ENCODE measurements at places on chromosomes 5 and 9.

DNA sequence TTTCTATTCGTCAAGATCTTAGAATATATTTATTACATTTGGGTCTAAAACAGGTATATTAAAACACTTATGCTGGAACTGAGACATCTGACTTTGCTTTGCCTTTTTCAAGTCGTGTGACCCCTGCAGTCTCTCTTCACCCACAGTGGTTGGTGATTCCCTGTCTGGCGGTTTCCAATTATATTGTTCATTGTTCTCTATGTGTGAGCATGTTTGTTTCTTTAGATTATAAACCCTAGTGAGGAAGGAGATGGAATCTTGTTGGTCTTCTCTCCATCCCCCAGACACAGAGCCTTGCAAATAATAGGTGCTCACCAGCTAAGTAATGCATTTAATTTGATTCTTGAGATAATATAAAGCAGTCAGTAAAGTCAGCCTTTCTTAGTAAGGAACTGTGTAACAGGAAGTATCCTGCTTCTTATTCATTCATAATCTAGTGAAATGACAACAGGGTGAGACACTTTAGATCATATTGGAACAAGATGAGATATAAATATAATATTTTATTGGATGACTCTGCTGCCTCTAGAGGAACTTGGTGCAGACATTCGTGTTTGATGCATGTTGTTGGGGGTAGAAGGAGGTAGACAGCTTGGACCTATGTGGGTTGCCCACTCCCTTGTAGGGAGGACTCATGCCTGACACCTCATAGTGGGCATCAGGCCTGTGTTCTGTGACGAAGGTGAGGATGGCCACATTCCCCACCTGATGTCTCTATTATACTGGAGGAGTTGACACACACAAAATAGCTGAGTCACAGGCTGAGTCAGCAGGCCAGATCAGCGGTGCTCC is 88.1 kb downstream of the FGF1 start:
- DNase-seq = no peak

DNA sequence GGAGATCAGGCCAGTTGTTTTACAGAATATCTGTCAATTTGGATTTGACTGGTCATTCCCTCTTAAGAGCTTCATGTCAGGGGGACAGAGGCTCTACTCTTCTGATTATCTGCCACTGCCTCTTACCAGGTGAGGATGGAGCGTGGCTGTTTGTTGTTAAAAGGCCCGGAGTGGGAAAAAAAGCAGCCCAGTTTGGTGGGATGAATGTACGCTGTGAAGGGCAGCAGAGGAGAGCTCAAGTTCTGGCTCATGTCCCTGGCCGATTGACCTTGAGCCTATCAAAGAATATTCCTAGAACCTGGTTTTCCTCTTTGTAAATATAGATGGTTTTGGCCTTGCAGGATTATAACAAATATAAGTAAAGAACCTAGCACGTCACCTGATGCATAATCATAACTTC is 16.3 kb upstream of the SHB start:
- DNase-seq = no peak

GRCh38 chr9:8815931-8816330 is 1016.4 kb upstream of the DMAC1 start:
- no peak for DNase-seq

- DNase-seq = no peak
Observed at GRCh38 chr5:14172149-14172795, 29.1 kb downstream of the TRIO start.

DNA sequence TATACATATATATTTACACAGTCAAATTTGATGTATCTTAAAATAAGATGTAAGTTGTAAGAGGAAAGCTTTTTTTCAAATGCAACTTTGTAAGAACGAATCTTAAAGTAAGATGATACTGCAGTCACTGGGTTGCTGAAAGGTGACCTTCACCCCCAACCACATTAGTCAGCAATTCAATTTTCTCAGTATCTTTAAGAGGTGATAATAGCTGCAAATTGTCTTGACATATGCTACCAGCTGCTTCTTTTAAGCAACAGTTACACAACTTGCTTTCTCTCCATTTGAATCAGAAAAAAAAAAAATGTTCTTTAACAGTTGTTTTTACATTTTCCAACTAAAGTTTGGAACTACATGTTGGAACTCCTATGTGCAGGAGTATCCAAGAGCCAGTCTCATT is 246.6 kb upstream of the CCNG1 start:
- no peak for DNase-seq

- DNase-seq = no peak
Observed at GRCh38 chr5:117434254-117434653, 859.6 kb upstream of the SEMA6A start.

DNA sequence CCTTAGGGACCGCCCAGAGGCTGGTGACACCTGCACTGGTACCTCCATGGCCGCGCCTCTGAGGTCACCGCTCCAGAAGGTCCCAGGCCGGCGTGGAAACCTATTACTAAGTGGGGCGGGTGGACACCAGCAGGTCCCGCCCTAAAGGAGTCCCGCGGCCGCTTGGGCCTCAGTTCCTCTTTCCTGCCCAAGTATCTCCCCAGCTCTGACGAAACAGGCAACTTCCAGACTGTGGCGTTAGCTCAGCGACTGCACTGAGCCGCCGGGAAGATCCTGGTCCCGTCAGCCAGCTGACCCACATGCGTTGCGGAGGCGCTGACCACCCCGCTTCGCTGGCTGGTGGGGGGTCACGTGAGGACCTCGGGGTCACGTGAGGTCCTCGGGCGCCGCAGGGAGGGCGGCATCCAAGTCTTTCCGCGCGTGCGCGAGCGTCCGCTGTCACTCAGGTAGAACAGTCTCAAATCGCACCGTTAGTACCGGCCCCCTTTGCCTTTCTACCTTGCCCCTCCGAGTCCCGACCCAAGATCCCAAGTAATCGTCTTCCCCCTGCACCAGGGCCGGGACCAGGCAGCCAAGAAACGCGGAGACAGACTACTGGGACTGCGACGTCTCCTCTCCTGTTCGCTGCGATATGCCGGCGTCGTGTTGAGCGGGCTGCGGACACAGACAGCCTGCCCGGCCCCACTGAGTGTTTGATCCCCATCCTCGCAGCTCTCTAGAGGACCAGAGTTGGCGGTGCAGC is 53.7 kb upstream of the KDM4C start:
- DNase-seq = peak; percentile 91
